ENCODE measurements at places on chromosomes 7 and 10. TPM values are rescaled to one million over a fixed set of nuclear protein-coding genes. Genes with fewer than 3 reads are reported as not detected.

Gene ZNF680
- total RNA-seq, result 11.2 TPM

Gene ADAMTS14
- total RNA-seq, result not detected

Gene CFAP46
- not detected for total RNA-seq

Gene ANKRD2
- total RNA-seq, result 0.36 TPM

Gene GALNT17
- total RNA-seq, result not detected

Gene CYP2E1
- 0.39 TPM for total RNA-seq

Gene SPDYE2
- total RNA-seq, result not detected

Gene AMPH
- total RNA-seq, result 0.30 TPM

Gene C7orf33
- total RNA-seq, result not detected

Gene LIPN
- total RNA-seq, result not detected

Gene HYAL4
- not detected for total RNA-seq

Gene SSMEM1
- total RNA-seq, result not detected

All from T-helper 2 cell treated with Interferon-gamma antibody and Interleukin-4, amounts not matched to agents 100 ng/mL and 5 ng/mL, for 36 hours (primary cell).